ENCODE measurements at places on chromosomes 7 and 10.

- DNase-seq, result peak; percentile 11
Observed at GRCh38 chr10:57579926-57580325, 687.8 kb downstream of the IPMK start.

GRCh38 chr10:74117738-74118137 is 32.9 kb downstream of the AP3M1 start:
- no peak for DNase-seq

DNA sequence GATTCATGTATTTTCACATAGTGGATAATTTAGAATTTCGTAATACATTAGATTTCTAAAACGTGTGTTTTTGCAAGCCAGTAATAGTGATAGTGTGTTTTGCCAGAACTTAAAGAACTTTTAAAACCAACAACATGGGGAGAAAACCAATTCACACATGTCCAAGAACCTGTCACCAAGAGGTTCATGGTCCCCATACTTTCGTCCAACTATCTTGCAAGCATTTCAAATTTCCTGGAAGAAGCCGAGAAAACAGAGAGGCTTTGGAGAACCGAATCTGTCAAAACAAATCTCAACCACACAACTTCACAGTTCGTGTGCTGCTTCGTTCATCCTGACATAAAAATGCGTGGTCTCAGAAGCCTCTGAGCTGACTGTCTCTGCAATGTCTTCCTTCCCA is 31.9 kb downstream of the GFRA1 start:
- no peak for DNase-seq

DNA sequence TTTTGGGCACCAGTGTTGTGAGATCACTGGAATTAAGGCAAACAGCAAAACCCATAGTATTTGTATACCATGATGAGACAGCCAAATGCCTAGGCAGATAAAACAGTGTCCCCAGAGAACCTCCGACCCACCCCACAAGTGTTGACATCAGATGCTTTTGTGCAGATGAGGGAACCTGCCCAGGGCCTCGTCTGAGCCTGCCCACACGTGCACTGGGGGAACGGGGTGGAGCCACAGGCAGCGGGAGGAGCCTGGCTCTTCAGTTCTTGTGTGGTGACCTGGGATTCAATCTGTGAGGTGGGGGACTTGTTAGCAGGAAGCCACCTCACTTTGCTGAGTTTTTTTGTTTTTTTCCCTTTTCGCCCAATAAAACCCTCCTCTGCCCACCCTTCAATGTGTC is 33.4 kb upstream of the OPTN start:
- DNase-seq, result no peak

DNA sequence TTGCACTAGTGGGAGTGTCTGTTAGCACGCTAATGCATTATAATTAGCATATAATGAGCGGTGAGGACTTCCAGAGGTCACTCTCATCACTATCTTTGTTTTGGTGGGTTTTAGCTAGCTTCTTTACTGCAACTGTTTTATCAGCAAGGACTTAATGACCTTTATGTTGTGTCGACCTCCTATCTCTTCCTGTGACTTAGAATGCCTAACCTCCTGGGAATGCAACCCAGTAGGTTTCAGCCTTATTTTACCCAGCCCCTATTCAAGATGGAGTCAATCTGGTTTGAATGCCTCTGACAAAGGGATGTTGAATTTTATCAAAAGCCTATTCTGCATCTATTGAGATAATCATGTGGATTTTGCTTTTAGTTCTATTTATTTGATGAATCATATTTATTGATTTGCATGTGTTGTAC is 22.5 kb upstream of the ZNF518A start:
- no peak for DNase-seq

DNA sequence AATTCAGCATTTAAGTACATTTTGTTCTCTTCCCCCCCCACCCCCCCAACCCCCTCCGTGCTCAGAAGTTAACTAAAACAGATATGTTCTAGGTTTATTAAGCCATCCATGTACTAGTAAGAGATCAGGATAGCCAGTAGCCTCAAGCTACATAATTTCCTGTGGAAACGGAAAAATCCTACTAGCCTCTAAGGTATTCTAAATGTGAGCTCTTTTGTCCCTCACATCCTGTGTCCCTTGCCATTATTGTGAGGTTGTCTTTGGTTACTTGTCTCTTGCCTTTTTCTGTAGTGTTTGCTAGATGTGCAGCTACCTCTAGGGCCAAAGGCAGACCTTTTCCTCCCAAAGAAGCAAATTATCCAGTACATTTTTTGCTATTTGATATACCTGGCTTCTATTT is 92.1 kb downstream of the BTRC start:
- DNase-seq, result no peak

DNA sequence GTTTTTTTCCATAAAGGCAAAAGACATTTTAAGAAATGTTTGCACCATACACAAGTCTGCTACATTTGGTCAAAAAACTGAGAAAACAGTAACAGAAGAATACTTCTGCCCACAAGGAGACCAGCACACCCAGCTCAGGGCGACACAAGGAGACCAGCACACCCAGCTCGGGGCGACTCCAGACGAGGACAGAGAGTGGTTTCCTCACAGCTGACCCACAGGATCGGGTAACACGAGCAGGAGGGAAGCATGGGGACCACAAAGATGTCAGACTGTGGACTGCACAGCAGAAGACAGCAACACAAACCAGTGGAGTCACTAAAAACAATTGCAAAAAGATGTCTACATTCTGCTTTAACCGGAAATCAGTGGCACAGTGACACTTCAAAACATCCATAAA is 237.6 kb downstream of the DIP2C start:
- DNase-seq, result no peak

DNA sequence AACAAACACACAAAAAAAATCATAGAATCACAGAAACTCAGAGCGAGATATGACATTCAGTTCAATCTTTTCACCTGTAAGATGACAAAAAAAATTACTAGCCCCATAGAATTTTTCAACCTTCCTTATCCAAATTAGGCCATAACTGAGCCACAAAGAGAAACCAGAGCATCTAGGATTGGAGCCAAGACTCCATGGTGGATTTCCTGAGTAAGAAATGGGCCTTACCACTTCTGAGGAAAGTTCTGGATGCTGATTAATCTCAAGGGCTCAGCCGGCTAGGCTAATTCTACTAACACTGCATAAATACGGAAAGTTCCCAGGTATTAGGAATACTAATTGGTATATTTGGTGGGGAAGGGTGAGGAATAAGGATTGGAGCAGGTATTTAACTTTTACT is 16.8 kb downstream of the LIPM start:
- no peak for DNase-seq

DNA sequence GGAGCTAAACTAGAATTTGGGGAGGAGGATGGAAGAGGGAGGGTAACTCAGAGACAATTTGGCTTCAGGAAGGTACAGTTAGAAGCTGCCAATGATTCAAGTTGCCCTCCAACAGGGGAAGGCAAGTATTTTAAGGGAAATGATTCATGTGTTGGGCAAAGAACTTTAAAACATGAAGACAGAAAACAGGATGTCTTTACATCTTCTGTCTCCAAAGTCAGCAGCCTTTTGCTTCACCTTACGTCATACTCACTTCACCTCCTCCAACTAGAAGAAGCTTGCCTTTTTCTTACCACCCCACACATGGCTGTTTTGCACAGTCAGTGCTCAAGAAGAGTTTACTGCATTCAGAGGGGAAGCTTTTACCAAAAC is 36.1 kb downstream of the PPP1R3C start:
- DNase-seq, result no peak

DNA sequence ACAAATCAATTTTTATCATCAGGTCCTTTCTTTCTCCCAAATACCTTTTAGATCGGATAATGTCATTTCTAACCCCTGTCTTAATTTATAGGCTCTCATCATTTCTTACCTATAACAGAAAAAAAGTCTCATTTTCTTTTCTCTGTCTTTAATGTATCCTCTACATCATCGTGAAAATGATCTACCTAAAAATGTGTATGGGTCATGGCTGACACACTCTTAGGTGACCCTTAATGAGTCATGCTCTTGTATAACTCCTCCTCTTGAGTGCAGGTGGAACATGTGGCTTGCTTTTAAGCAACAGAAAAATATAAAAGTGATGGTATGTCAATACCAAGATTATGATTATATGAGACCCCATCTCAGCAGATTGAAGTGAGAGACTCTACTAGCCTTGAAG is 139.4 kb downstream of the SEMA3C start:
- no peak for DNase-seq

DNA sequence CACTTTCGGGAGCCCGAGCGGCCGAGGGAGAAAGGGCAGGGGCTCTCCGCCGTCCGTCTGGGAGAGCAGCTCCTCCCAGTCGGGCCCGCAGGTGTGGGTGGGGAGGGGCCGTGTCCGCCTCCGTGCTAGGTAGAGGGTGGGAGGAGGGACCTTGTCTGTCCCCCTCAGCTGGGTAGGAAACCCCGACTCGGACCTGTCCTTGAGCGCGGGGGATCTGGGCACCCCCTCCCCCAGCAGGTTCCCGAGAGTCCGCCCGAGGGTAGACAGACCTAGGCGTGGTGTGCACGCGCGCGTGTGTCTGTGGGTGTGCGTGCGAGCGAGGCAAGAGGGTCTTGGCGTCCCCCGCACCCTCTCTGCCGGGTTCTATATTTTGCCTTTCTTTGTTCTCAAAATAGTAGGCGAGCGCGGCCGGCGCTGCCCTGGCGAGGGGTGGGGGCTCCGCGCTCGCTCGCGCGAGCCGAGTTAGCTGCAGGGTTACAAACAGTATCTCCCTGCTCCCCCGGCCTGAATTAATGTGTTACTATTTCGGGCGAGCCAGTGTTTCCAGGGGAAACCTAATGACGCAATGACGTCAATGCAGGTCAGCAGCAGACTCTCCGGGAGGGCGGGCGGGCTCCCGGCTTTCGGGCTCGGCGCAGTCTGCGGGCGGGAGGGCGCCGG is 73.9 kb upstream of the LEP start:
- DNase-seq, result no peak

DNA sequence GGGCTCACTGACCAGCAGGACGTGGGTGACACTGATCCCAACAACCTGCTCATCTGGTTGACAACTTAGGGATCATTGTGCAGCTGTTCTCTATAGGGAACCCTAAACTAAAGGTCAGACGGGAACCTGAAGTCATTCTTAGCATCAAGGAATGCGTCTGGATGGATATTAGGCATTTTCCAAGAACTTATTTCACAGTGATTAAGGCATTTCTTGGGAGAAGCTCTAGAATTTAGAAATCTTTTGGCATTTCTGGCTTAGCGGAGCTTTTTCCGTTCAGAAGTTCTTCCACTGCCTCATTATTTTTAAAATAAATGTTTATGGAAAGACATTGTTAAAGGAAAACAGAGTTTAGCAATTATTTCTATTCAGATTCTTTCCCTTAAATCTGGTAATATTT is 303.3 kb upstream of the IGFBP3 start:
- DNase-seq, result no peak

- no peak for DNase-seq
Observed at GRCh38 chr10:131513445-131513844, 201.9 kb upstream of the TCERG1L start.

GRCh38 chr10:32417911-32418547 is 27.9 kb upstream of the CCDC7 start:
- peak; percentile 68 for DNase-seq

DNA sequence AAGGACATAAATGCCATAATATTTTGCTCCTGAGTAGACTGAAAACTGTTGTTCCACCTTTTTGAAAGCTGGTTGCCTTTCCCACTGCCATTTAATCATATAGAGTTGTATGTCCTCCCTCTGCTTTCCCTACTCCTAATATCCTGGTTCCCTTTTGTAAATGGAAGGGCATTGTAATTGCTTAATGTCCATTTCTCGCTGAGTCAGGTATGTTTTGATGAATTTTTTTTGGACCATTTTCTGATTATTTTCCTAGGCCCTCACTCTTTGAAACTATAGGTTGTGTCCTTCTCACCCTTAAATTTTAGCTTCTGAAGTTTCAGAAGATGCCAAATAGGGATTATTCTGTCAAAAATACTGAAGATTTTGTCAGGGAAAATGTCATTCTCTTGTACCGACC is 45.5 kb downstream of the WAC start:
- no peak for DNase-seq
